ENCODE measurements at places on chromosomes 11 and 22.

DNA sequence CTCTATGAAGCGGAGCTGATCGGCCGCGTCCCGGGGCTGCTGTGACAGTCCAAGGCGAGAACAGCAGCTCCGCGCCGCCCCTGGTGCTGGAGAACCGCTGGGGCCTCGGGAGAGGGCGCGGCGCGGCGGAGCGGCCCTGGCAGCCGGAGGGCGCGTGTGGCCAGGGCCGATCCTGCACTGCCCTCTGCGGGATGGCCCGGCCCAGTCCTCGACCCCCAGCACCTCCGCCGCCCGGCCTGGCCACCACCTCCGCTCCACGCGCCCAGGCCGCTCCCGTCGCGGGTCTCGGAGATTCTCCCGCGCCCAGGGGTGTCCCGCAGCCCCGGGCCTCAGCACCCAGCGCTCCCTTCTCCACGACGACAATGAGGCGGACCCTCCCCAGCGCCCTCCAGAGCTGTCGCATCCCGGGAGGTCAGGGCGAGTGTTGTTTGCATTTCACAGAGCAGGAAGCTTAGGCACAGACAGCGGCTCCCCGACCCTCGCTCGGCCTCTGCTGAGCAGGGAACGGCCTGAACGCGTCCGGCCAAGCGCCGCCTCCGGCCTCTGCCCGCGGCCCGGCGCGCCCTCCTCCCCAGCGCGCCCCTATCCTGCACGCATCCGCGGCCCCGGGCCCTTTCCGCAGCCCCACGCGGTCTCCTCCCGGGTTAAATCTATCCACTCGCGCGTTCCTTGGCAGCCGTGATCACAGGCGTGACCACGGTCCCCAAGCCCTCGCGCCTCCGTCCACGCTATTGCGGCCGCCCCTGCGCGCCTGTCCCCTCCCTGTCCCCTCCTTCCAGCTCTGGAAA is 109.7 kb downstream of the WNT7B start:
- no peak for DNase-seq

DNA sequence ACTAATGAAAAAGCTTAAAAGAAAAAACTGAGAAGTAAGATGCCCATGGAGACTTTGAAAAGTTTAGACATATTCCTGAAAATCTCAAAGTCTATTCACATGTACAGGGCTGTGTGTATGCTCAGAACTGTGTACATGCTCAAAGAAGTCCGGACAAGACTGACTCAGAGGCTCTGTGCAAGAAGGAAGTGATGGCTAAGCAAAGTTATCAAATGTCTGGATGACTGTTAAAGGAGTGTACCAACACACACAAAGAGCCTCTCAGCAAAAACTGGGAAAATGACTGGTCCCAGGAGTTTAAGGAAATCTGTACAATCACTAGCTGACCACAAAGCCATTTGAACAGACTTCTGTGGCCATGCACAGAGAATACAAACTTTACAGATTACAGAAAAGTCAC is 33.1 kb upstream of the ARHGAP32 start:
- no peak for DNase-seq

GRCh38 chr11:64592656-64593055 is 1.6 kb downstream of the SLC22A12 start:
- DNase-seq, result no peak

GRCh38 chr11:60981515-60981914 is 10.0 kb downstream of the CD6 start:
- DNase-seq, result no peak

DNA sequence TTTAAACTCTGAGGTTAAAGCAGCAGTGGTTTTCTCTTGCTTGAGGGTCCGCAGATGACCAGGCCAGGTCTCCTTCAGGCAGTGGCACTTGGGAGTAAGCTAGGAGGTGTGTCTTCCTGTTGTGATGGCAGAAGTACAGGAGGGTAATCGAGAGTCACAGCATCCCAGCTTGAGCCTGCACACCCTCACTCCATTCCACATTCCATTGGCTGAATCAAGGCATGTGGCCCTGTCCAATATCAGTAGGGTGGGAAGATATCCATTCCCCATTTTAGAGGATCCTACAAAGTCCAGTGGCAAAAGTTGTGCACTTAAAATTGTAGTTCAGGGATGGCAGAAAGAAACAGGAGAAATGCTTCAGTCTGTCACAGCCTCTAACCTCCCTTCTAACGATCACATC is 23.3 kb downstream of the OSBP2 start:
- no peak for DNase-seq

DNA sequence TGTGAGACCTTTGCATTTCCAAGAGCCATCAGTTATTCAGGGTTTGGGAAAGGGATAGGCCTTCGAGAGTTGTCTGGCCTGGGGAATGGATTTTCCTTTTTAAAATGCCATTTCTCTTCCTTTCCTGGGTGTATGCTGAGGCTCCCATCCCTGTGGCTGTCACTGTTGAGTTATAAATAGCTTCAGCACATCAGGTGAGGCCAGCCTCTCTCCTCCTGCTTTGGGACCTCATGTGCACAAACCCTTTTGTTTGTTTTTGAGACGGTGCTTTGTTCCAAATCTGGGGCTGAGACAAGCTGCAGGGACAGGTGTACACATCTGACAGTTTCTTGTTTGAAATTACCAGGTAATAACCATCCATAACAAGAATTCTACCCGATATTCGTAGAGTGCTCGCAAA is 1.3 kb downstream of the TEF start:
- DNase-seq, result no peak

- peak; percentile 40 for DNase-seq
These were observed 429 bp downstream of the PGGHG start for GRCh38 chr11:289398-289711.

DNA sequence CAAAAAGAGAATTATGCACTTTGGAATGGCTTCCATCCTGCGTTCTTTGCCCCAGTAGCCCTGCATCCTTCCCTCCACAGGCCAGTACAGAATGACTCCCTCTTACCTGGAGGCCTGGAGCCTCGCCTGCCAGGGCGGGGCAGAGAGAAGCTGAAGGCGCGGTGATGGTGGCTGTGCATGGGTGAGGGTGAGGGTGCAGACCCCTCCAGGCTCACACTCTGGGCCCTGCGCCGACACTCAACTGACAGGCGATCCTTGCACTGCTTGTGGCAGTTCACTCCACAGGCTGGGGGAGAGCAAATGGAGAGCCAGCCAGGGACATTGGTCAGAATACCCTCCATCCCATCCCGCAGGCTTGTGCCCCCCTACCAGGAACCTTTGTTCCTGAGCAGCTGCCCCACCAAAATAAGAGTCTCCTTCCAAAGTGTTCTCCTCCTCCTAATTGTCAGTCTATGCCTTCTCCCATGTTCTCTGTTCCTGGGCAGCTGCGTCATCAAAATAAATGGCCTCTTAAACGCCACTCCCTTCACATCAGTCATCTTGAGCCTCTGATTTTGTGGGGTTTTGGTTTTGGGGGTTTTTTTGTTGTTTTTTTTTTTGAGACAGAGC is 5.9 kb upstream of the NRXN2 start:
- DNase-seq, result no peak

DNA sequence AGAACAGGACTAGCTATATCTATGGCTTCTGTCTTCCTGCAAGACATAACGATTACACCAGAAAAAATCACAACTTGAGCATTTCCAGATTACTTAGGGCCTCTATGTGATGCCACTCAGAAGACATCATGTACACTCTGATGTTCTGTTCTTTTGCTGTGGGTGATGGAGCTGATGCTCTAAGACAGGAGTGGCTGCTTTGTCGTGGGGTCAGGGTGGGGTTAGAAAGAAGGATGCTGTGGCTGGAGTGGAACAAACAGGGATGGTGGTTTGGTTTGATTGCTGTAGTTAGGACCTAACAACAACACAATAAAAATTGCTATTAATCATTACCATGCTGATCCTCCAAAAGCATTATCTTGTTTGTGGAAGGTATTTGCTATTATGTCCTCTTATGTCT is 120.3 kb upstream of the ARHGAP20 start:
- no peak for DNase-seq

DNA sequence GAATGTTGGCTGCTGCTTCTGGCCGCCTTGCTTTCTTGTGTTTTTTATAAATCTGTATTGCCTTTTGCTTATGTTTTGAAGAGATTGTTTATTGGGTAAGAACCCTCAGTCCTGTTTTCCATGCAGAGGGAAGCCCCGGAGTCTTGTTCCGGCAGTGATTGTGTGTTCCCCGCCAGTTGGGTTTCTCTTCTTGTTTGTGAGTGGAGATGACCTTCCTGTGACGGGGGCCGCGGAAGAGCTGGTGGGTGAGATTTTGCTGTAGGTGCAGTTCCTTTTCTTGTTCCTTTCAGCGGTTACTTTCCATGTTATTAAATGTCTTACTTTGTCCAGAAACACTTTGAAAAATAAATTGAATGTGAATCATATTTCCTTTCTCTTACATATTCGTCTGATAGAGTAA is 8.3 kb downstream of the TBC1D22A start:
- DNase-seq, result peak; percentile 34

DNA sequence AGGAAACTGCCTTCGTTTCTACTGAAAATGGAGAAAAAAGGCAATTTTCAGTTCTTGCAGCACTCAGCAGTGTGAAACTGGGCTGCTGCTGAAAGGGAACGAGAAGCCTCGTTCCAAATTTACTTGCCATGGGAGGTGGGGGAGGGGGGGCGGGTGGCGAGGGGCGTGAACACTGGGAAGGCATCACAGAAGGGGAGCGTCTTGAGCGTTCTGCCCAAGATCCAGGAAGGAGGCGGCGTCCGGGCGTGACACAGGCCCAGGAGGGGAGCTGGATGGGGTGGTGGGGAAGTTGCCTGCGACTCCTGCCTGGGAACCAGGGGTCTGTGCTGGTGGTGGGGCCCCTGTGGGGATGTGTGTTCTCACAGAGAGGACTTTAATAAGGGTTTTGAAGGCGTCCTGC is 213.5 kb downstream of the CTTN start:
- no peak for DNase-seq

DNA sequence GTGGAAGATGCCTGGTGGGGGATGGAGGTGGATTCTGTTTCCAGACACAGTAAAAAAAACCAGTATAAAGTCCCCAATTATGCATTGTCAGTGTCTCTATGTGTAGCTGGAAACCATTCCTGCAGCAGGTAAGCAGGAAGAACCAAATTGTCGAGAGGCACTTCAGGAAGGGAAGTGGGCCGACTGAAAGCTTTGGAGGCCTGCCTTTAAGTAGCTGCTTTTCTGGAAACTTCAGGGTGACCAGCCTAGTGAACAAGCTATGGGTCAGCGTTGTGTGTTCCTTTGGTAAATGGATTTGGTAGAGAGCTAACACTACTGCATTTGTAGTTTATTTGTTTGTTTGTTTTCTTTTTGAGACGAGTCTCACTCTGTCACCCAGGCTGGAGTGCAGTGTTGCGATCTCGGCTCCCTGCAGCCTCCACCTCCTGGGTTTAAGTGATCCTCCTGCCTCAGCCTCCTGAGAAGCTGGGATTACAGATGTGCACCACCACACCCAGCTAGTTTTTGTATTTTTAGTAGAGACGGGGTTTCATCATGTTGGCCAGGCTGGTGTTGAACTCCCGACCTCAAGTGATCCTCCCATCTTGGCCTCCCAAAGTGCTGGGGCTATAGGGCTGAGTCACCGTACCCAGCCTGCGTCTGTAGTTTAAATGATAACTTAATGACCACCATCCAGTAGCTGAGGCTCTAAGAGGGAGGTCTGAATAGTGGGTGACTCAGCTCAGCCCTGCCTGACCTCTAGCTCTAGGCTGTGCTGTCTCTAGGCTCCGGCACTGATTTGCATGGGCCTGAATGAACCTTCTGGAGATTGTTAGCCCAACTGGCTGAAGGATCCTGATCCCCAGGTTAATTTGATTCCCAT is 12.8 kb downstream of the PTPRJ start:
- no peak for DNase-seq

- DNase-seq, result no peak
These were observed 178.5 kb upstream of the FAT3 start for GRCh38 chr11:92046103-92046502.

GRCh38 chr22:19146215-19146968 is 1.9 kb upstream of the ESS2 start:
- no peak for DNase-seq
